Endothelial cell of umbilical vein (primary cell): ENCODE measurements at places on chromosomes 4 and X. TPM values are rescaled to one million over a fixed set of nuclear protein-coding genes. Genes with fewer than 3 reads are reported as not detected.

Gene SLC6A8
- total RNA-seq: 23.6 and 28.8 TPM in 2 replicates

Gene TKTL1
- not detected in 2 replicates for total RNA-seq

Gene LGI2
- not detected in 2 replicates for total RNA-seq

Gene GCNA
- 2.3 and 4.0 TPM in 2 replicates for total RNA-seq

Gene PAK3
- total RNA-seq: 0.15 and 0.16 TPM in 2 replicates

Gene DCAF4L1
- total RNA-seq: 0.15 and 0.16 TPM in 2 replicates

Gene SLC38A5
- total RNA-seq: 25.1 and 28.8 TPM in 2 replicates

Gene SULT1E1
- total RNA-seq: 34.5 and 42.1 TPM in 2 replicates

Gene IRS4
- total RNA-seq: not detected in 2 replicates

Gene MGAT4D
- not detected in 2 replicates for total RNA-seq

Gene USP17L17
- not detected in 2 replicates for total RNA-seq

Gene SMIM10L2A
- total RNA-seq: 0.18 and 0.24 TPM in 2 replicates

Gene TBC1D8B
- 3.9 and 6.6 TPM in 2 replicates for total RNA-seq

Gene ADAM29
- total RNA-seq: not detected in 2 replicates

Gene PPARGC1A
- not detected in 2 replicates for total RNA-seq

Gene FAM53A
- total RNA-seq: 1.3 and 1.7 TPM in 2 replicates

- DNase-seq: no peak
Observed at GRCh38 chr4:8841678-8842268, 29.9 kb downstream of the HMX1 start.

GRCh38 chr4:81378386-81378785 is 93.3 kb downstream of the RASGEF1B start:
- DNase-seq: no peak

DNA sequence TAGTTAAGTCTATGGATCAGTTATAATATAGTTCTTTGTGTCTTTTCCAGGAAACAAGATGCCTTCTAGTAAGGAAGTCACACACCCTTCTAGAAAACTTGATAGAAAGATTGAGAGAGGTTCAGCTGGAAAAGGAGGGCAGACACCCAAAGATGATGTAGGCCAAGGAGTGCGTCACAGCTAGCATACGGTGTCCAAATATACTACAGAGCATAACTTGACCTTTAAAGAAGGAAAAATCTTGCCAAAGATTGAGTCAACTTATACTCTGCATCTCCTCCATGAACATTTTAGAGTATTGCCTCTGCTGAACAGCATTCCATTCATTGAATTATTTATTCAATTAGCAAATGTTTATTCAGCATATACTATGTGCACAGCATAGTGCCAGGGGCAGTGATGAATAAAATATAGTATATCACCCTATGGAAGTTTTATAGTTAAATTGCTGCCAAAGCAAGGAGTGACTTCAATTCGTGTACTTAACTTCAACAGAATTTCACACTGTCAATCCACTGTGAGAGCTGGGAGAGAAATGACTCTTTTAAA is 51.9 kb upstream of the SLC6A14 start:
- DNase-seq: no peak

GRCh38 chrX:132968296-132968949 is 10.0 kb upstream of the HS6ST2 start:
- DNase-seq: no peak

DNA sequence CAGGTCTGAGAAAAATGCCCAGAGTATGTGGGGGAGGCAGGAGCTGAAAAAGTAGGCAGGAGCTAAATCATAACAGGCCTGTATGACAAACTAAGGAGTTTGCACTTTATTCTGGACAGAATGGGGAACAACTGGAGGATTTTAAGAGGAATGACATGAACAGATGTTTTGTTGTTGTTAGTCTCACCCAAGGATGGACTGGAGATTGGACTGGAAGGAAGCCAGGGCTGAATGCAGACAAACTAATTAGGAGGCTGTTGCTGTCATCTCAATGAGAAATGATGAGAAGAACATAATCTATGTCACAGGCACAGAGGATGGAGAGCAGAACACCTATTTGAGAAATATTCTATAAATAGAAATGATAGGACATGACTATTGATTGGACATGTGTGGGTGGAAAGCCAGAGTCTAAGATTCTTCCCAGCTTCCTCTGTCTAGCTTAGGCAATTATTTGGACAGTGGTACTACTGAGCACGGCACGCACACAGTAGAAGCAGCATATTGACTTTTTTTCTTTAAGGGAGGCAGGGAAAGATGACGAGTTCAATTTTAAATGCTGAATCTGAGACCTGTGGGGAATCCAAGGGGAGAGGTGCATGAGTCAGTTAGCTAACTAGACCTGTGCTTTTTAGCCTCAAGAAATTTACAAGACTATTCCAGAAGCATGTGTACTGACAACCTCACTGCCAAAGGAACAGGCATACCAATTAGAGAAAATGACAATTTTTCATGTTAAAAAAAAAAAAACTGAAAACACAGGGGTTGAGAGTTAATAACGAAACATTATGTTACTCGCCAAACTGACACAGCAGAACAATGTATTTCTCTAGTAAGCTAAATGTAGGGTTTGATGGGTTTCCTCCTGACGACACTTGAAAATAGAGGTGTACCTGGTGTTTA is 963 bp upstream of the USO1 start:
- DNase-seq: peak; percentile 21

GRCh38 chr4:146638333-146638785 is 334 bp upstream of the POU4F2 start:
- no peak for DNase-seq

- no peak for DNase-seq
Observed at GRCh38 chr4:186752325-186752724, 28.7 kb upstream of the FAT1 start.

- DNase-seq: no peak
Observed at GRCh38 chr4:103451341-103451740, 253.2 kb upstream of the CENPE start.

DNA sequence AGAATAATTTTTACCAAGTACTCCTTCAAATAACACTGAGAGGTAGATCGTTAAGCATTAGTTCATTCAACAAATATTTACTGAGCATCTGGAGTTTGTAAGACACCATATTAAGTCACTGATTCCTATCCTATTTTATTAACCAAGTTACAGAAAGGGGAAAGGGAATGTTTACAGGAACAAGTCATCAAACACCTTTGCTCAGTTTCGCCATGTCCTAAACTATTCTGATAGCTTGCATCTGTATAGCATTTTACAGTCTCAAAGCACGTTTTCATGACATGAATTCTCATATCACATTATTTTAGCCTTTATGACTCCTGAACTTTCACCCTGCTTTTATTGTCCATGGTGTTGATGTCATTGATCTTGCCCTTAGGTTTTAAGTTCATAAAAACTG is 89.2 kb downstream of the AREG start:
- no peak for DNase-seq

DNA sequence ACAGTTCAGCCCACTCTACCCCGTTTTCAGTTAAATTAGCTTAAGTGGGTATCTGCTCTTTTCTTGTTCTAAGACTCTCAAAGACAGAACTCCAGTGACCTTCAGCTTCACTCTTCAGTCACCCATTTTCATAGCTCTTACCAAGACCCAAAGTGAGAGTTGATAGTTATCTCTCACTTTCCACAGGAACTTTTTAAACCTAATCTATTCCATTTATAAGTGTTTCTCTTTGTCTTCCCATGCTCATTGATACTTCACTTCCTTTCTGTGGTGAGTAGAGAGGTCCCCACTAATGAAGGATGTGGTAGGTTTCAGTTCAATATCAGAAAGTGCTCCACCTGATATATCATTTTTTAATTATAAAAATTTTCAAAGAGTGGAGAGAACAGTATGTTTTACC is 33.4 kb downstream of the COX18 start:
- no peak for DNase-seq

DNA sequence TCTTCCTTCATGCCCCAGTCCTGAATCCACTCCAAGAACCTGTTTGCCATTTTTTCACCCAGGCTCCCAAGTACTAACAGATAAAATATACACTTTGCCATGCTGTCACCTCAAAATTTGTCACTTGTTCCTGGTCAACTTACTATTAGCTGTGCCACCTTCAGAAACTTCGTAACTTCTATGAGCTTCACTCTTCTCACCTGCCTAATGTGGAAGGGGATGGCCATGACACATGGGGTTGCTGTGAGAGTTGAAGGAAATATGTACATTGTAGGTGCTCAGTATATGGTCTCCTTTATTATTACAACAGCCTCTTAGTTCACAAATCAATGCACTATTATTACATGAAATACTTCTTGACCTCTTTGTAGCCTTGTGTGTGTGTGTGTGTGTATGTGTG is 10.4 kb downstream of the TMSB4X start:
- no peak for DNase-seq

DNA sequence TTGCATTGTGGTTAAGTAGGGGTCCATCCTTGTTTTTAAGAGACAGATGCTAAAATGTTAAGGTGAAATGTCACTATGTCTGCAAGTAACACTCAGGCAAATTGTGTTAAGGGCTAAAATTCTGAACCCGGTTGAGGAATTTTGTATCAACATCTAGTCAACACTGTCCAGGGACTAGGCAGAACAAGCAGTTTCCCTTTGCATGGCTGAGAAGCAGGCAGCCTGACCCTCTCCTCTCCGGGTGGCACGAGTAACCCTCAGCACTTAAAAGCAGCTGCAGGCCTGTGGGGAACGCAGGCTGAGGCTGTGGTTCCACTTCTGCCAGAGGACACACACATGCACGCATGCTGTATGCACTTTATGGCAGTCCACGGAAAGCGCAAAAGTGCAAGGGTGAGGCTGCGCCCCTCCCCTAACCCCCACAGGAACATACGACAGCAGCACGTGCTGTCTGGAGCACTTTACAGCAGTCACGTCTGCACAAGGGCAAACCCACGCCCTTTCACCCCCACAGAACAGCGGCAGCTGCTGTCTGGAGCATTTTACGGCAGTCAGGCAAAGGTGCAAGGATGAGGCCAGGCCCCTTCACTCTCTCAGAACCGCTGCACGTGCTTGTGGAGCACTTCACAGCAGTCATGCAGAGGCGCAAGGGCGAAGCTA is 619 bp upstream of the MPC1L start:
- DNase-seq: no peak

- no peak for DNase-seq
Observed at GRCh38 chrX:67207912-67208311, 335.9 kb upstream of the AR start.

GRCh38 chr4:18937080-18937479 is 915.5 kb upstream of the LCORL start:
- no peak for DNase-seq

- DNase-seq: no peak
Observed at GRCh38 chrX:111634823-111635729, 45.9 kb upstream of the ALG13 start.

GRCh38 chr4:3340700-3341083 is 47.9 kb downstream of the RGS12 start:
- no peak for DNase-seq

DNA sequence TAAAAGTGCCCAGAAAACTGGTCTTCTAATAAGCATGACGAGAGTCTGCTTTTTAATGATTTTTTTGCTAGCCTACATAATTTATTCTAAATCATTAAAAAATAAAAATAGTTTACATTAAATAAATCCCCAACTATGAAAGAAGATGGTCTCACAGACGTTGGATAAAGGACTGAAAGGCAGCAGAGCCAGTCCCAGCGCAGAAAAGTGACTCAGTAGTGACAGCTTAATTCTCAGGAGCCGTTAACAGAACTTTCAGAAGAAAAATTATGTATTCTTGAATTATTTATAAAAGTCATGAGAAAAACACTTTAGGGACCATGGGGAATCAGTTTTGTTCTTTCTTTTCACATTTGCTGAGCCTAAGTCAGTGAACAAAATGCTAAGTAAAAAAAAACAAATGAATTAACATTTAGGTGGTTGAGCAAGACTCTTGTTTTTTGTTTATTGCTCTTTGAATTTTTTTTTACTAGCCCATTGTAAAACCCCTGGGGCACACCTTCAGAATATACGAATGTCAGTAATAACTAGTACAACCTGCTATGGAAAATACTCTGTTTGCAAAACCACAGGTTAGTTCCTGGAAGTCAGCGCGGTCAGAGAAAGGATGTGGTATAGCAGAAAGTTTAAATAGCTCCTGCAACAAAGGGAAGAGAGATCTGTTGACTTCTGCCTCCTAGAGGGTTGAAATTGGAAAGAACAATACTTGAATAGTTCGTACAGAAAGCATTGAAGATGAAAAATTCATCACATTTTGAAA is 50.4 kb upstream of the CCDC160 start:
- DNase-seq: no peak

GRCh38 chr4:117821834-117822233 is 212.5 kb upstream of the NDST3 start:
- no peak for DNase-seq

DNA sequence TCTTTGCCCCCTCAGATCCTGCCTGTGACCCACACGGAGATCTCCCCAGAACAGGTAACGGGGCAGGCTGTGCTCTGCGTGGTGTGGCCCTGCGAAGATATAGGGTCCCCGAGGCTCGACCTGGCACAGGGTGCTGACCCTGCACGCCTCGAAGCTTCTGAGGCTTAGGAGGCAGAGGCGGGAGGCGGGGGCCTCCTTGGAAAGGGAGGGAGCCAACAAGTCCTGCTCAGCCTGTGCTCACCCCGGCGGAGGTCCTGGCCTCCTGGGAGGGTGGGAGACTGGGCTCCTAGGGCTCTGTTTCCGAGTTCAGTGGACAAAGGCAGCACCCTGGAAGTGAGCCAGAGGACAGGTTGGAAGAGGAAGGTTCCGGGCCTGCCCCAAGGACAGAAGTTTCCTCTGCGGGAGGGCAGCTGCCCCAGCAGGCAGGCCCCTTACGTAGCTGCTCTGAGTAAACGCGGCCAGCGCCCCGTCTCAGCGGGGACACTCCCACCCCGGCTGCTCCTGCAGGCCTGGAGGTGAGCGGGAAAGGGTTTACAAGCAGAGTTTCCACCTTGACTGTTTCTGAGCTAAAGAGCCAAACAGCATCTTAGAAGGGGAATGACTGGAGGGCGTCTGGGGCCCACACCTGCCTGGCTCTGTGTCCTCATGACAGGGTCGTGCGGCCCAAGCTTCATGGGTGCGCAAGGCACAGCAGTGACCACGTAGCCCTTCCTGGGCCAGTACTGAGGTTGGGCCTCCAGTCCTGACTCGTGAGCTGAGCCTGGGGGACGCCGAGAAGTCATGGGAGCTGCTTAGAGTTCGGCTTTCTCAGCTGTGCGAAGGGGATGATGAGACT is 16.1 kb downstream of the TMEM175 start:
- DNase-seq: no peak

DNA sequence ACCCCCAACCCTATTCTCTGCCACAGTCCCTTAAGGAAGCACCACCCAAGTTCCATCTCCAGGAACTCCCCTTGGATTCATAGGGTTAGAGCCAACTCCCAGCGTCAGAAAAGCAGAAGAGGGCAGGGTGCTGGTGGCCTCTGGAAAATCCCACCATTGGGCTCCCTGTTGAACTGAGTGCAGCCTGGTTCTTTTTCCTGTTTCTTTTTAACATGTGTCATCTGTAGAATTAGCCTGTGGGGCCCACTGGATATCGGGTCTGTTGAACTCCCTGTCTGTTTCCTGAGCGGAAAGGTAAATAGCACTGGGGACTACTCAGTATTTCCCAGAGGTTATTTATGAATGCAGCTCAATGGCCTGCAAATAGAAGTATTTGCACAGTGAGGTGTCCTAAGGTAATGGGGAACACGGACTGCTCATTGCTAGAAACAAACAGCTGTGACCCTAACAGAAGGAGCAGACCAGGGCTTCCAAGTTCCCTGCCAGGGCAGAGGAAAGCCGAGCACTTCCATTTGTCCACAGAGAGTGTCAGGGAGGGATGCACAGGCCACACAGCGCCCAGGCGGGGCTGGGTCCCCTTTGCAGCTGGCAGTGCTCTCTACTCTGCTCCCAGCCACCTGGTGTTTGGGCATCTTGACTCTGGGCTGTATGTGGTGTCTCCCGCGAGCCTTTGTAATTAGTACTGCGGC is 102.6 kb downstream of the FHDC1 start:
- DNase-seq: peak; percentile 15

GRCh38 chr4:18314731-18315130 is 293.2 kb upstream of the LCORL start:
- no peak for DNase-seq
